AG04449 (cell line): ENCODE measurements at places on chromosomes 2 and 18.

DNA sequence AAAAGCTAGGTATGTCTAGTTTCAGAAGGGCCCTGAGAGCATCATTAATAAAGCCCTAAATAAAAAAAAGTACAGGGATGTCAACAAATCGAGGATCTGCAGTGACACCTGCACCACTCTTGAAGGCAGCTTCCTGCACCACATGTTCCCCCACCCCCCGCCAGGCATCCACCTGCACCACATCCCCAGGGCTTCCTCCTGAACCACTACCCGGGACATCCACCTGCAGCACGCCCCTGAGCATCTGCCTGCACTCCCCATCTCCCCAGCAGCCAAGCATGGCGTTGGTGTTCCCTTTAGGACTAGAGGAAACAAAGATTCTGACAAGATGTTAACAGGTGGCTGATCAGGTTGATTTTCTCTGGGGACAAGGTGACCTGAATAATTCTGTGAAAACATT, 55.2 kb downstream of the DLGAP1 start:
- no peak for DNase-seq

DNA sequence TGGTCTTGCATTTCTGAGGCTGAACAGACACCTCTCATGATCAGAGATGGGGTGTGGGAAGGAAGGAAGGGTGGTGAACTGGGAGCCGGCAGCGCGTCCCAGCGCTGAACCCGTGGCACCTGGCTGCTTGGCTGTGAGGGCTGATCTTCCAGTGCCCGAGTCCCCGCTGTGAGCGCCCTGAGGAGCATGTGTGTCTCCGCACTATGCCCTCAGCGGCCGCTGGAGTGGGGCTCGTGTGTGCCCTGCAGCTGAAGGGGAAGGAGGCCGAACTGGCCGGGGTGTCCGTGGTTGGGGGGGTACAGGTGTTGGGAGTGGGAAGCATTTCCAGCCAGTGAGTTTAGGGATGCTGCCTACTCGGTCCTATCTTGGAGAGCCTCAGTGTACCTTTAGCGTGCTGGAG, 82.2 kb downstream of the LDLRAD4 start:
- DNase-seq = no peak

- DNase-seq = no peak
Measured at GRCh38 chr2:124161542-124161941, 136.5 kb downstream of the CNTNAP5 start.

DNA sequence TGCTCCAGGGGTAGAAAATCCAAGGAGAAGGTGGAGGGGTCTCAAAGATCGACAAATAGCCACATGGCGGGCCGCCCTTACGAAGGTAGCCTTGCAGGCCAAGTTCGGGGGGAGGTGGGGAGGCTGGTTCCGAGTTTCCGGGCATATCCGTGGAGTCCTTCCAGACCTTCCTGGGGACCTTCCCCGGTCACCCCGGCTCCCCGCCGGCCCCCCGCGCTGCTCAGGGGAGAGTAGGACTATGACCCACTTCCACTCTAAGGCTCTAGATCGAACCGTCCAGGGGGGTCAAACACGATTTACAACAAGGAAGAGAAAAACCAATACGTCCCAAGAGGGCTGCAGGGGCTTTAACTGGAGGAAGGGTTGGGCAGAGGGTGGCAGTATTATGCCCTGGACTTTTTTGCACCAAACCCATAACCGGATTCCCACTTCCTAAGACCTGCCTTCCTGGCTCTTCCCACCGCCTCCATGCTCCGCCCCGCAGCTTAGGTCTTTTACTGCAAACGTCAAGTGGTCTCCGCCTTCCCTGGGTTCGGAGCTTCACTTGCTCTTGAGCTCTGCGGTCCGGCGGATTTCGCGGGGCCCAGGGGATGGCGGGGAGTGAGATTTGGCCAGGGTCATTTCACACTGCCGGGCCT, 779 bp upstream of the LYPD6 start:
- no peak for DNase-seq

DNA sequence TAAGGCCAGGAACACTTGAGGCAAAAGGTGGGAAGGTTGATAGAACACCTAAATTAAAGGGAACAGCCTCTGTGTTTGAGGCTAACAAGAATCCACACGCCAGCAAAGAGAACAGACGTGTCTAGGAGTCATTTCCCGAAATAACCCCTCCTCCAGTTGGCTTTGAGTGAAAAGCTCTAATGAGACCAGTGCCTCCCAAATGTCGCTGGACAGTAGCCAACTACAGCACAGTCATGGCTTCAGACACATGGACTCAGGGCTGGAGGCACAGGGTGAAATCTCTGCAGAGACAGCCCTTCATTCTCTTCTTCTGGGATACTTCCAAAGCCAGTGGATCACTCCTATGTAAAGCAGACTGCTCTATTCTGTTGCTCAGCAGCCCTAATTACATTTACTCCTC, 49.6 kb downstream of the SOWAHC start:
- no peak for DNase-seq

- DNase-seq = no peak
Measured at GRCh38 chr2:46438794-46439193, 40.6 kb upstream of the TMEM247 start.

DNA sequence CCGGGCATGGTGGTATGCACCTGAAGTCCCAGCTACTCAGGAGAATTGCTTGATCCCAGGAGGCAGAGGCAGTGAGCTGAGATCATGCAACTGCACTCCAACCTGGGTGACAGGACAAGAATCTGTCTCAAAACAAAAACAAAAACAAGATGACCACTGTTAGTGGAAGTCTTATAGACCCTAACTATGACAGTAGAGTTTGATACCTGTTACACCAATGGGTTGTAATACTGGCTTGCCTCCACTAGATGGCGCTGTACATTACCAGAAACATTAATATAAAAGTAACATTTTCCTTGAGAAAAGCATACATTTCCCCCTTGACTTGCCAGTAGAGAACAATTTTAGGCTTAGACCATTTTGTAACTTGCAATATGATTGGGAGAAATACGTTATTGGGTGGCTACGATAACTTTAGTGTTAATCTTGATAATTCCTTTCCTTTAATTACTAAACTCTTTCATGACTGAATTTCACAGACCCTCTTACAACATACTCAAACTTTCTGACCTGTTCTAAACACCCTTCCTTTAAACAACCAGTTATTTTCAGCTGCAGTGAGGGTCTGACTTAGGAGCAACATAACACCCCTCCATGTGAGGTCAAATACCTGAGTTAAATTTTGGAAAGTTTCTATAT, 19.5 kb downstream of the SLC25A52 start:
- DNase-seq = no peak

GRCh38 chr2:37321029-37321682, 3.5 kb downstream of the PRKD3 start:
- no peak for DNase-seq

DNA sequence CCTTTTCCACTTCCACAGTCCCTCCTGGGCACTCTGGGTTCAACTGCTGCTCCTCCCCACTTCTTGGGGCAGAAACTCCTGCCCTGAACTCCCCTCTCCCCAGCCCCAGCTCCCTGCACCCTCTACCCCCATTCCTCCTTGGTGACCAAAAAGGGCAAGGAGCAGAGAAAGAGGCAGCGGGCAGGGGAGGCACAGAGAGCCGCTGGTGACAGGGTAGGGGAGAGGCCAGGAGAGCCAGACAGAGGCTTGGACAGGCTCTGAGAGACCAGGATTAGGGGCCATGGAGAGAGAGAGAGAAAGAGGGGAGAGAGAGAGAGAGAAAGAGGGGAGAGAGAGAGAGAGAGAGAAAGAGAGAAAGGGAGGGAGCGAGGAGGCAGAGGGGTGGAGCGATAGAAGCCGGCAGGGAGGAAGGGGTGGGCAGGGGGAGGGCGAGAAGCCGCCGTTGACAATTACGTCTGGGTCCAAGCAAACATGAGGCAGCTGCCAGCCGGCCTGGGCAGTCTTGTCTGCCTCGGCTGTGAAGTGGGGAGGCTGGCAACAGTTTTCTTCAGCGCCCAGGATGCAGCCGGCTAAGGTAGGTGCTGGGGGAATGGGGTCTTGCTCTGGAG, at the start of gene KCNIP3:
TSS of gene KCNIP3 (plus strand) at position 468 of the 608 bp plus-strand sequence. CDS start at position 560, 92 bp downstream.
- no peak for DNase-seq

DNA sequence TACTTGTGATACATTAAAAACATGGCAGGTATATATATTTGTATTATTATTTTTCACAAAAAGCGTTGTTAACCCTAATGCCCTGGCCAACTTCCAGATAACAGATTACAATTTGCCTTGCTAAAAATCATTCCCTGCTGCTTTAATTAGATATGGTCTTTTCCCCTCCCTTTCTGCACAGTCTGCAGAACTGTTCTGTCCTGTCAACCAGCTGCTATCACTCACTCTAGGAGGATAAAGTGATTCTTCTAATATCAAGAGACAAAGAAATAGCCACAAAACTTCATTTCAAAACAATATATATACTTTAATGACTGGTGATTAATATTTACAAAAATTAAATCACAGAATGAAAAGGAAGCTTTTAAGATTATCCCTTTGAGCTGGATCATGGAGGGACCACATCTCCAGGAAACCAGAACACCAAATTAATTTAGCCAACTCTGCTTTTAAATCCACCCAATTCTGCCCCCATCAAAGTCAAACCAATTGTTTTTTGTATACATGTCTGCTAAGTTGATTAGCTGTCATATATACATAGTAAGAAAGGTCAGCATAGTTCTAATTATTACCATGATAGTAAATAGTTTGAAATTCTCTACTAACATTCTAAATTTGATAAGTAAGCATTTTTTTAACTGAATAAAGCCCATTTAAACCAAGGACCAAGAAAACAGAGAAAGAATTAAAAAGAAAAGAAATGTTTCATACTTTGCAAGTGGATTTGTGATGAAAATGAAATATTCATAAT, 55.7 kb downstream of the RND3 start:
- DNase-seq = no peak

- no peak for DNase-seq
Measured at GRCh38 chr2:74846481-74846880, 12.6 kb downstream of the HK2 start.

- no peak for DNase-seq
Measured at GRCh38 chr18:77422974-77423867, 173.6 kb downstream of the GALR1 start.

DNA sequence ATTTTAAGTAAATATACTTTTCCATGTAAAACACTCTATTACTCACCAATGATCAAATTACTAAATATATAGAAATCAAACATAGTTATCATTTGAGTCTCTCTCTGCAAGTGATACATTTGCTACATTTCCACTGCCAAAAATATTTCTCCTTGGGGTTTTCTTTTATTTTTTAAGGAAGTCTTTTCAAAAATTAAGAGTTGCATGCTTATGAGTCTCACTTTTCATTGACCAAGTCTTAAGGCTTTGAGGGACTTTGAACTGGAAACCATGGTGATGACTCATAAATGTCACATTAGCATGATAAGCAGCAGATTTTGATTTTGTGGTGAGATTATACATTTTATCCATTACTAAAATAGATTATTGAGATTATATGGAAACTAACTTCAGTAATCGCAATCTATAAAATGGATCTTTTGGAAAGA, 152.9 kb downstream of the FAM124B start:
- no peak for DNase-seq
